ENCODE measurements at places on chromosomes 5 and 9. TPM values are rescaled to one million over a fixed set of nuclear protein-coding genes. Genes with fewer than 3 reads are reported as not detected.

The SYK gene
- total RNA-seq: 12.3 TPM

The KCNT1 gene
- not detected for total RNA-seq

The ZNF474 gene
- total RNA-seq: 0.68 TPM

The NAA35 gene
- total RNA-seq: 30.3 TPM

The STPG3 gene
- not detected for total RNA-seq

The SWI5 gene
- 37.4 TPM for total RNA-seq

The ACTBL2 gene
- total RNA-seq: 1.5 TPM

The PAEP gene
- 0.21 TPM for total RNA-seq

The ALAD gene
- total RNA-seq: 6.2 TPM

The DTWD2 gene
- 5.3 TPM for total RNA-seq

The TAF11L13 gene
- total RNA-seq: not detected

The CDKN2A gene
- total RNA-seq: 3.6 TPM

The IFNE gene
- 0.34 TPM for total RNA-seq
